ENCODE measurements at places on chromosomes 2 and 18.

DNA sequence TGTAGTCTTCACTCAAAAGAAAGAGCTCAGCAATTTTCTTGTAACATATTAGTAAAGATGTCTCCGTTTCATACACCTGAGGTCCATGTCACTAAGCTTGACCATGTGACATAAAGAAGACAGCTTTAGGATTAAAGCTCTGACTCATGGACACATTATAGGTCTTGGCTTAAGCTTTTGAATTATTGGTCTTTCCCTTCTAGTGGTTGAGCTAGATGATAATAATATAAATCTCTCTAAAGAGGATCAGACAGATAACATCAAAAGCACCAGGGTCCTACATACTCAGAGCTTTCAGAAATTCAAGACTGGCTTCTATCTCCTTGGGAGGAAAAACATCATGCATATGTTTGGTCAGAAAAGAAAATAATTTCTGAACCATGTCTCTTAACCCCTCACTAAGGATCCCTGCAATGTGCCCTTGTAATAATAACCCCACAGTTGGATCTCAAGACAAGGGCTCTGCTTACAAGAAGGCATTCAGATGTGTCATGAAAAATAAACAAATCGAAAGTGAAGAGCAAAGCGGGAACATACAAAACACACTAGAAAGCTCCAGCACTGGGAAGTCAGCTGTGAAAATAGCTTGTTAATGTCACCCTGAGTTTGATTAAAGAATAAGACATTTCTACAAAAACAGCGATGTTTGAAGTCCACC lies 174.5 kb downstream of the PID1 start:
- no peak for DNase-seq

- no peak for DNase-seq
Measured at GRCh38 chr2:224984637-224985036, 57.6 kb downstream of the DOCK10 start.

GRCh38 chr2:109170645-109171044 lies 41.6 kb downstream of the SH3RF3 start:
- DNase-seq: no peak

DNA sequence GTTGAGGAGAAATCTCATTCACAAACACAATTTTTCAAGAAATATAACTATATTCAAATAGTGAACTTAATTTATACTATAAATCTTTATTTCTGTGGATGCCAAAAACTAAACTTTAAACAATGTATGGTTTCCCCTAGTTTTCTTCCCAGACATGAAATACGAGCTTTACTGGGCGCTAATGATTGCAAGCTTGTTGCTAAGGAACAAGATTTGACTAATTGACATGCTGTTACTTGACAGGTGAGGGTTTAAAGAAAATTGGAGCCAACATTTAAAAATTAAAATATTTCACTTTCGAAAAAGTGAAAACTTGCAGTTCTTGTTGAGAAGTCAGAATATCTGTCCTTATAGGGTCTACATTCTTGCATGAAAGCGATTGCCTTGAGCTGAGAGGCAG lies 381.0 kb downstream of the MEIS1 start:
- no peak for DNase-seq
